Ammon's horn (tissue), 1 donor: ENCODE measurements at places on chromosomes 5 and 9.

DNA sequence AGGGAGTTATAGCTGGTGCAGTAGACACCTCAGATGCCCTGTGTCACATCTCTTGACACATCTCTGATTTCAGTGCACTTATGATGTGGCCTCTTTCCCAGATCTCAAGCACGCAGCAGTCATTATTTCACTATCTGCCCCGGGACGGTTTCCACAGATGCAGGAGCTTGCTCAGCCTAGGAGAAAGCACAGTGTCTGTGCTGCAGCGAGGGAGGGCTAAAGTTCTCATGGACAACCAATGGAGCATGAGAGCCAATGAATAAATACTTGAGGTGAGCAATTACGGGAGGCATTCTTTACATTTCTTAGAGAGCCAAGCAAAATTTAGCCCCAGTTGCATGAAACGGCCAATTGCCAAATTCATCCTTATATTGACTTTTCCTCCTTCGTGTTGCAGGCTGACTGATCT, 7.4 kb upstream of the MOB3B start:
- DNase-seq, result no peak

DNA sequence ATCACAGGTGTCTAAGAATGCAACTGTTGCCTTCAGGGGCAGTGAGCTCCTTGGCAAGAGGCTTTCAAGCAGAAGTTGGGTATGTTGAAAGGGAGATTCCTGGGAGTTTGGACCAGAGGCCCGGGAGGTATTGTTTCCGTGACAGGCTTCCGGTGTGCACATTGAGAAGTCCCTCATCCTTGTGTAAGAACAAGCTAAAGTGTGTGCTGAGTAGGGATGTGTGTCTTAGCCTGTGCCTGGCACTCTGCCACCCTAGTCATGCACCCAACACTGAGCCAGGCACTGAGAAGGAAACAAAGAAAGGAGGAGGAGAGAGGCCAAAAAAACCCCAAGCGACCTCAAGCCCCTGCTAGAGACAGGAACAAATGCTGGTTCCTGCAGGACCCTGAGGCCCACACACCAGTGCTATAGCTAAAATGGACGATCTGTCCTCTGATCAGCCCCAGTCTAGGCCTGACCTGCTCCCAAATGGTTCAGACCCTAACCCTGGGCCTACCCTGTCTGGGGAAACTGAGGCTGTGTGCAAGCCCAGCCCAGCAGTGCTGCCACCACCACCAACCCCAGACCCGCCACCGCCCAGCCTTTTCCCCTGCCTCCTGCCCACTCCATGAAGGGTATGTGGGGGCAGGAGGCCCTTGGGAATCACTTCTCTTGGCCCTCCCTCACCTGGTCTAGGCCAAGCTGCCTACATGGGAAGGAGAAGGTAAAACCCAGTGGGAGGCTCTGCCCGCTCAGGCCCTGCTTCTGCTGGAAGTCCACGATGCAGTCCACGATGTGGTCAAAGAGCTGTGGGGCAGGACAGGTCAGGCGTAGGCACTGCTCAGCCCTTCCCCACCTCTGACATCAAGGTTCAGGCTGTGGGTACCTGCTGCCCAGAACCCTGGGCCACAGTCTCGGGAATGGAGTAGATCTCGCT, 12.6 kb downstream of the HK3 start:
- DNase-seq, result no peak

DNA sequence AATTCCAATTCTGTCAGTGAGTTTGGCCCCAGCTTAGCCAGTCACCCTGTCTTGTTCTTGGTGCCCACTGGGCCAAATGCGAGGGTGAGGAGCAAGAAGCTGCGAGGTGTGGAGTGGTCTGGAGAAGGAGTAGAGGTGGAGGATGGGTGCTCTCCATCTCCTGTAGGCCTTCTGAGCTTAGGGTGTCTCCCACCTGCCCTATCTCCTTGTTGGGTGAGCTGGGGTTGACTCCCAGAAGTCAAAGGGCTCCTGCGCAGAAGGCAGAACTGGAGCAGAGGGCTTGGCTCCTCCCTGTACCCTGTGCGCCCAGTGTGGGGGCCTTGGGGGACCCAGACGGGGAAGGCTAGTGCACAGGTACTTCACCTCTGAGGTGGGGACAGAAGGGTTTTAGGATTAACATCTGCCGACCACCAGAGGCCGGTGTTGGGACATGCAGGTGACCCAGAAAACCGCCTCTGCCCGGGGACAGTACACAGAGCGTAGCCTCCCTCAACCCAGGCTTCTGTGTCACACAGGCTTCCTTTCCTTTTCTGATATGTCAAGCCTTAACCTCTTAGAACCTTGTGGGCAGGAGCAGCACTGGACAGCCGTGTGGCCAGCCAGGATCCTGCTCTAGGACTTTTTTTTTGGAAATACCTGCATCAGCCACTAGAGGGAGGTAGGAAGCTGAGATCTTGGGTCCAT, 16.9 kb downstream of the IL5 start:
- DNase-seq, result peak; percentile 54

GRCh38 chr9:80843028-80843427, 846.3 kb downstream of the TLE1 start:
- no peak for DNase-seq

DNA sequence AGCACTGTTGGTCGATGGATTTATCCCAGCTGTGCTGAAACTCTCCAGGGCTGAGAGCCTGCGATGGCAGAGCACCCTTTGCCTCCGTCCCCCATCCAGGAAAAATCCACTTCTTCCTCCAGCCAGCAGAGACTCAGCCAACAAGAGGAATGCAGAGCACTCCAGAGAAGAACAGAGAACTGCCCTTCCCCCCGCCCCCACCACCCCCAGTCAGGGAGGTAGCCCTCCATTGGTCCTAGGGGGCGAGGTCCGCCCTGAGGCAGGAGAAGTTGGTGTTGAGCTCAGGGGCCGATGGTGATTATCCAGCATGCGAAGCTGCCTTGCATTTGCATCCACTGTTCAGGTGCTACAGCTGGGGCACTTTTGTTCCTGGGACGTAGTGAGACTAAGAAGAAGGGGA, 9.0 kb downstream of the TLX3 start:
- no peak for DNase-seq

DNA sequence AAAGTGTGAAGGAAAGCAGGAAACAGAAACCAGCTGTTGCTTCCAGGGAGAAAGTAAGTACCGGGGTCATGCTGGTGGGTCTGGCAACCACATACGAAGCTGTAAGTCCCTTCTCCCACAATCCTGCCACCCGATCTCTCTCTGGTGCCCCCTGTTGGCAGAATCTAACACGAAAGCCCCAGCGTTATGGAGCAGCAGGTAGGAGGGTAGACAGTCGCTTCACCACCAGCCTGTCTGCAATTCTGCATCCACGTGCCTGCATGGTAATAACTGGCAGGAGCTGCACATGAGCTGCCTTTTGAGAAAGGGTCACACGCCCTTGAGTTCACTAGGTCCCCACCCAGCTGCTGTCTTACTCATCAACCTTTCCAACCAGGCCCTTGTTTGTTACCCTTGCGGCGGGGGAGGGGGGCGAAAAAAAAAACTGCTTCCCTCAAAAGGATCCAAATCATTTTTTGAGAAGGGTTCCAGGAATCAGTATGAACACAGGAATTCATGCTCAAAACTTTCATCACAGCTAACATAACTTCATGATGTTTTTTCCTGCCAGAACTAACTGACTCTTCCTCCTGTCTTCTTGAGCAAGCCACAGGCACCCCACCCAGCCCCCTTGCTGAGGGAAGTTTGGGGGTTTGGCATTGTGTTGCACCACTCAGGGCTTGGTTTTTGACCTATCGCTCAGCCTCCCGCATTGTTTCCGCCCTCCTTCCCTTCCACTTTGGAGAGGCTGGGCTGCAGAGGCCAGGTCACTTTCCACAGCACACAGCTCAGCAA, 19.6 kb upstream of the TMEM252 start:
- no peak for DNase-seq

DNA sequence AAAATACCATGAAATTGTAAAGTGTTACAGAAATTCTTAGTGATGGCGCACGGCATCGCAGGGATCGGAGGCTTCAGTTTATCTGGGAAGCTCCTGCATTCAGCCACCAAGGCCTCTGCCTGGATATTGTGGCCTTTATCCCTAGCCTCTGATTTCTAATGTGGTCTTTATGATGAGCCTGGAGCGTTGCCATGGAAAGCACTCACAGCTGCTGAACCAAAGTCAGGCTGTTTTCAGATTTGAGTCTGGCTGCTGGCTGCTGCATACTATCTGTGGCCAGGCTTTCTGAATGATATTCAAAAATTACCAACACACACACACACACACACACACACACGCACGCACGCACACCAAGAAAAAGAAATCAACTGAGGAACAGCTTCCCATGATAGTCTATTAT, 101.1 kb upstream of the ZNF366 start:
- DNase-seq, result peak; percentile 90

DNA sequence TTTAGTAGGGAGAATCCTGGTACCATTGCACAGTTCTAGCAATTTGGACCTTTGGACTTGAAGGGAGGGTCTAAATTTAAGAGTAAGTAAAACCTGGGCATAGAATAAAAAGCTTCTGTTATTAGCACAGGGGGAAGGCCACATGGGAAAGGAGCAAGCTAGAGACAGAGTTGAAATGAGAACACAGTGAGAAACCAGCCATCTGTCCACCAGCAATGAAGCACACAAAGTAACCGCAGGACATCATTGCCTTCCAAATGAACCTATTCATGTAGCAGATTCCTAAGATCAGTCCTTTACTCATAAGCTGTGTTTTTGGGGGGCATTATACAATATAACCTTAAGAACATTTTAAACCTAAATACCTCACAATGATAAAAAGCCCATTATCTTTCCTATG, 407.4 kb downstream of the HCN1 start:
- peak; percentile 15 for DNase-seq

DNA sequence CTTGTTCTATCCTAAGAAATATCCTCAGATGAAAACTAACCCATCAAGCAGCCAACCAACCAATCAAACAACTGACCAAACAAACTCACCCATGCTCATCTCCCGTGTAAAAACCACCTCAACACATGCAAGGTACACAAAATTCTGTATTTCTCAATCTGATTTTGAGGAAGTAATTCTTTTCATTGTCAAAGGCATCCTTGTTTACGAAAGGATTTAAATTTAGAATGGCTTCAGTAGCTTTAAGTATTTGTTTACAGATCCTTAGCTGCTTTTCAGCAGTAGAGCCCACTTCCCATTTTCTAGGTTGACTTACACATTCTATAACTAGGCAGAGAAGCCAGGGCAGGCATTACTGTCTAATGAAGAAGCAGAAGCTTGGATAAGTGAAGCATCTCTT, 78.6 kb downstream of the NTRK2 start:
- no peak for DNase-seq

GRCh38 chr5:27325513-27325912, 287.1 kb upstream of the CDH9 start:
- DNase-seq, result no peak

GRCh38 chr9:1219284-1219683, 169.1 kb downstream of the DMRT2 start:
- no peak for DNase-seq

- no peak for DNase-seq
These were observed 115.0 kb upstream of the HAND1 start for GRCh38 chr5:154593071-154593470.

GRCh38 chr5:138663009-138663408, 87.8 kb upstream of the HSPA9 start:
- DNase-seq, result no peak
